Left lobe of liver (tissue), 2 donors: ENCODE measurements at places on chromosomes 5 and 9. TPM values are rescaled to one million over a fixed set of nuclear protein-coding genes. Genes with fewer than 3 reads are reported as not detected.
A peak's percentile ranks its signal among the peaks of the same experiment; 100 is the strongest.

Gene BTNL8
- total RNA-seq = 0.45 TPM

Gene LHX6
- total RNA-seq = 0.20 TPM

Gene ZNF883
- 0.08 TPM for total RNA-seq

Gene ADAMTS6
- total RNA-seq = 0.30 TPM

Gene SCGB3A2
- not detected for total RNA-seq

GRCh38 chr5:172958331-172959046 lies 735 bp upstream of the RPL26L1 start:
- peak; percentile 75 for DNase-seq

DNA sequence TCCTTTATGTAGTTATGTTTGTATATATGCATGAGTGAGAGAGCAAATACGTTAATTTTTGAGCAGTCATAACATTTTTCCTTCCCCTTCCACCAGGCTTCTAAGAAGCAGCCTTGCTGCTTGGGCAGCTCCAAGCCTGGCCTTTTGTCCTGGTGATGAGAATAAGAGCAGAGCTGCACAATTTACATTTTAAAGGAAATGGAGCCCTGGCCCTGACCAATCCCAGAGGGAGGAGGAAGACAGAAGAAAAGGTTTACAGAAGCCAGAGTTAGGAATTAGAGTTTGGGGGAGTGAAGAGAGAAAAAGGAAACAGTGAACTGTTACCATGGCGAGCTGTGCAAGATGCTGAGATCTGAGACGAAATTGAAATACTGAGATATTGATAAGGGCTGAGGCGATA lies 25.3 kb upstream of the EFNA5 start:
- no peak for DNase-seq

- no peak for DNase-seq
Observed at GRCh38 chr5:80763211-80763610, 108.4 kb upstream of the DHFR start.

DNA sequence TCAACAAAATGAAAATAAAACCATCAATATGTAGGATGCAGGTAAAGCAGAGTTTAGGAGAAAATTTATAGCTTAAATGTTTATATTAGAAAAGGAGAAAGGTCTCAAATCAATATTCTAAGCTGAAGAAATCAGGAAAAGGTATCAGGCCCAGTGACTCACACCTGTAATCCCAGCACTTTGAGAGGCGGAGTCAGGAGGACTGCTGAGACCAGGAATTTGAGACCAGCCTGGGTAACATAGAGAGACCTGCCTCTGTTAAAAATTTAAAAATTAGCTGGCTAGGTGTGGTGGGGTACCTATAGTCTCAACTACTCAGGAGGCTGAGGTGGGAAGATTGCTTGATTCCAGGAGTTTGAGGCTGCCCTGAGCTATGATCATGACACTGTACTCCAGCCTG lies 32.2 kb downstream of the CCDC69 start:
- DNase-seq = no peak

DNA sequence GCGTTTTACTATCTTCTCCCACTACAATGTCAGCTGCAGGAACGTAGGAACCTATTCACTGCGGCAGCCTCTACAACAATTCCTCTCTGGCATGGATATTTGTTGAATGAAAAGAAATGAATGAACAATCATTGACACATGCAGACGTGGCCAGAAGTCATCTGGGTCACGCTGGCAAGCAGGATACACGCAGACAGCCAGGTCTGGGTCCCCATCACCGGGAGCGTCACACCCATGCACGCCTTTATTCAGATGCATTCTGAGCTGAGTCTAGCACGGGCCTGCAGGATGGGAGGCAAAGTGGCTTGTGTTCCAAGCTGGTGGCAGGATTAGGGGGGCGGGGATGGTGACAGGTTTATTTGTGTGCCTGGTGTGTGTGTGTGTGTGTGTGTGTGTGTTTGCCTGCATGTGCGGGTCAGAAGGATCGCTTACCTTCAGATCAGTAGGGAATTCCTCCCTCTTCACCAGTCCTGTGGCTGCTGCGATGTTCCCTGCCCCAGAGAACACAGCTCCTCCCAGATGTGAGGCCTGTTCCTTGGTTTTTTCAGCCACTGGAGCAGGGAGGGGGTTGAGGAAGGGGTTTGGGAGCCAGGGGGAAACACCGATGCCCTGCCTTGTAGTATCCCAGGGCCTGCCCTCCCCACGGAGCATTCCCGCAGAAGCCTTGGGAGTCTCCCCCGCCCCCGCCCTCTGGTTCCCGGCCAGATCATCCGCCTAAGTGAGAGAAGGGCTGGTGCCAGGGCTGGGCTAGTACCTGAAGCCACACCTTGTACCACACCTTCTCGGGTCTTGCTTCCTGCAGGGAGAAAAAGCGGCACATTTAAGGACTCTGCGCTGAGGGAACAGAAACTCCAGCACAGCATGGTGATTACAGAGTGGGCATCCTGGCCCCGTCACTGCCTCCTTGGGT lies 4.1 kb downstream of the SNCB start:
- no peak for DNase-seq

DNA sequence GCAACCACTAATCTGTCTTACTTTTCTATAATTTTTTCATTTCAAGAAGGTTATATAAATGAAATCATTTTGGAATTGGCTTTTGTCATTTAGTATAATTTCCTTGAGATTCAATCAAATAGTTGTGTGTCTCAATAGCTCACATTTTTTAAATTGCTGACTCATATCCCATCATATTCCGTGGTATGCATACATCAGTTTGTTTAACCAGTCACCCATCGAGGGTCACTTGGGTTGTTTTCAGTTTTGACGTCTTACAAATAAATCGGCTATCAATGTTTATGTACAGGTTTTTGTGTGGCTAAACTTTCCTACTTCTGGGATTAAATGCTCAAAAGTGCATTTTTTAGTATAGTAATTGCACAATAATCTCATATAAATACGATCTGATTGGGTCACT lies 185.5 kb downstream of the TAF11L14 start:
- DNase-seq = no peak

DNA sequence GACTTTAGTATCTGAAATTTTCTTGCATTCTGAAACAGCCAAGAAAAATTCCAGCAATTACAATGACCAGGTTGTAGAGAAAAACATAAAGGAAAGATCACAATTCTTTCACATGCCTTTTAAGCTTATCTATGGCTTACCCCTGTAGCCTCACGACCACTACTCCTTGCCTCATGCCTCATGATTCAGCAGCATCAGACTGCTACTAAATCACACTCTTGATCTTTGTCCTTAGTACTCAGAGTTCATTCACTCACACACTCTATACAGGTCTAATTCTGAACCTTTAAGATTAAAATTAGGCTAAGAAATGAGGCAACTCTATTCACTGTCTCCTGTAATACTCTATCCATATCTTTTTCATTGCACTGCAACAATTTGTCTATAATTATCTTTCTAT lies 415.1 kb downstream of the MLLT3 start:
- no peak for DNase-seq

GRCh38 chr5:81425569-81425968 lies 31.6 kb upstream of the ACOT12 start:
- DNase-seq = no peak

DNA sequence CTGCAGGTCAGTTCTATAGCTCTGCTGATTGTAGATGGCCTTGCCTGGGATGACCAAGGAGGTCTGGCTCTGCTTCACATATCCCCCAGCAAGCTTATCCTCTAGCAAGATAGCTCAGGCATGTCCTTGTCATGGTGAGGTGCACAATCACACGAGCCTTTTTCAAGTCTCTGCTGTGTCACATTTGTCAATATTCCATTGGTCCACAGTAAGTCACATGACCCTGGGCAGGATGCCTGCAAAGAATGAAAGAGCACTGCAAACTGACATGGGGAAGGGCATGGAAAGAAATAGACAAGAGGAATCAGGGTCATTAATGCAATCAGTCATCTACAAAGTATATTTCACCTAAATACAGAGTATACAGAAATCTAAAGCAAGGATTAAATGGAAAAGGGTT lies 142.0 kb downstream of the RORB start:
- no peak for DNase-seq
